Spinal cord (tissue), 10 donors: ENCODE measurements at places on chromosomes 16 and 17. TPM values are rescaled to one million over a fixed set of nuclear protein-coding genes. Genes with fewer than 3 reads are reported as not detected.

- DNase-seq = no peak
Observed at GRCh38 chr17:549177-550040, 165.2 kb downstream of the VPS53 start.

GRCh38 chr16:15949210-15950160 is at the start of gene ABCC1:
Gene ABCC1, plus strand, starts transcription at chr16:15949616. Its CDS starts 136 bp downstream, at chr16:15949752.
- peak; percentile 69 for DNase-seq

The MT1F gene
- total RNA-seq = 3.6 TPM

The DPEP2NB gene
- not detected for total RNA-seq

- no peak for DNase-seq
Observed at GRCh38 chr17:19558946-19559345, 25.3 kb downstream of the SLC47A1 start.

The CACNG1 gene
- total RNA-seq = 0.28 TPM

The TEX19 gene
- total RNA-seq = not detected

GRCh38 chr16:87206646-87207451 is 110.3 kb downstream of the C16orf95 start:
- DNase-seq = no peak

- no peak for DNase-seq
Observed at GRCh38 chr17:7460850-7461660, 16.2 kb downstream of the CHRNB1 start.

DNA sequence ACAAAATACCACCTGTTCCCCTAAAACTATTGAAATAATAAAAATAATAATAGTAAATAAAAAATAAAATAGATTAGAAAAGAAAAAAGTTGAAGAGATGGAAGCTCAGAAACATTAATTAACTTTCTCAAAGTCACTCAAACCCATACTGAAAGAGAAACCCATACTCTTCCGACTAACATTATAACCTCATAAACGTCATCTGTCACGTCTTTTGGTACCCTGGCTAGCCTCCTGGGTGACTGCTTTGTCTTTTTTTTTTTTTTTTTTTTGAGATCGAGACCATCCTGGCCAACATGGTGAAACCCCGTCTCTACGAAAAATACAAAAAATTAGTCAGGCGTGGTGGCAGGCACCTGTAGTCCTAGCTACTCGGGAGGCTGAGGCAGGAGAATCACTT is 7.6 kb downstream of the SLFN12L start:
- no peak for DNase-seq
